ENCODE measurements at places on chromosomes 2 and 18.

DNA sequence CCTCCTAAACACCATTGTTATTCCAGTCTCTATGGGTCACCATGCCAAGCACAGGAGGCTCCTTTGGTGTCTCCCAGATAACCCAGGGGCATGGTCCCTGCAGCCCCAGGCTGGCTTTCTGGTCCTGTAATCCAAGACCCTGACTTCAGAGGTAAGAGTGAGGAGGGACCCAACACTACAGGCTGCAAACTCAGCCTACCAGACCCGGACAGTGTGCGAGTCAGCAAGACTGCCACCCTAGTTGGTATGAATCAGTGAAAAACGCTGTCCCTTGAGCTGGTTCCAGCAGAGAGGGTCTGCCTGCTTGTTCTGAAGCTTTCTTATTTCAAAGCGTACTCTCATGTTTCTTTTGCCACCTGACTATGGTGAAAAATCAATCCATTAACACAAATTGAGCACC is 47.6 kb upstream of the ZFP36L2 start:
- no peak overlapping the region for H3K4me3 ChIP-seq
- H3K27ac ChIP-seq, result no peak overlapping the region
- peaks cover 78% of the 10 kb centered on the region for H3K36me3 ChIP-seq
- no peaks in the 10 kb centered on the region for H3K4me1 ChIP-seq
- no peaks in the 10 kb centered on the region for H3K27me3 ChIP-seq
- no peak for DNase-seq

DNA sequence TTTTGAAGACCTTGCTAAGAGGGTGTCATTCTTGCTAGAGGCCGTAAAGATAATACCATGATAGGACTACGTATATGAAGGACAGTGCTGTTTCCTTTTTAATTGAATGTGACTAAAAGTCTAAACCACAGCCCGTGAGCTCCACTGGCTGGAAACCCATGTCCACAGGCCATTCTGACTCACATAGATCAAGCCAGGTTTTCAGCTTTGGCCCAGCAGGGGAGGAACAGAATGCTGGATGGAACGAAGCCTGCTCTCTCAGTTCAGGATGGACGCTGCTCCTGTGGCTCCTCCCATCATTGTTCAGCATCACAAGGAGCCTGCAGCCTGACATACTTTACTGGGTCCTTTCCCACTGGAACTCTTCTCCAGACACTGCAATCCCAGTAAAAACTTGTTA is 47.6 kb downstream of the ALPK2 start:
- peaks cover 20% of the 10 kb centered on the region for H3K4me1 ChIP-seq
- H3K4me3 ChIP-seq, result no peak overlapping the region
- H3K27ac ChIP-seq, result no peak overlapping the region
- H3K36me3 ChIP-seq, result no peaks in the 10 kb centered on the region
- DNase-seq, result no peak
- H3K27me3 ChIP-seq, result no peaks in the 10 kb centered on the region

GRCh38 chr2:41000374-41000773 is 548.5 kb upstream of the SLC8A1 start:
- no peak for DNase-seq
- H3K36me3 ChIP-seq, result no peaks in the 10 kb centered on the region
- no peaks in the 10 kb centered on the region for H3K27me3 ChIP-seq
- H3K4me1 ChIP-seq, result no peaks in the 10 kb centered on the region
- H3K27ac ChIP-seq, result no peak overlapping the region

DNA sequence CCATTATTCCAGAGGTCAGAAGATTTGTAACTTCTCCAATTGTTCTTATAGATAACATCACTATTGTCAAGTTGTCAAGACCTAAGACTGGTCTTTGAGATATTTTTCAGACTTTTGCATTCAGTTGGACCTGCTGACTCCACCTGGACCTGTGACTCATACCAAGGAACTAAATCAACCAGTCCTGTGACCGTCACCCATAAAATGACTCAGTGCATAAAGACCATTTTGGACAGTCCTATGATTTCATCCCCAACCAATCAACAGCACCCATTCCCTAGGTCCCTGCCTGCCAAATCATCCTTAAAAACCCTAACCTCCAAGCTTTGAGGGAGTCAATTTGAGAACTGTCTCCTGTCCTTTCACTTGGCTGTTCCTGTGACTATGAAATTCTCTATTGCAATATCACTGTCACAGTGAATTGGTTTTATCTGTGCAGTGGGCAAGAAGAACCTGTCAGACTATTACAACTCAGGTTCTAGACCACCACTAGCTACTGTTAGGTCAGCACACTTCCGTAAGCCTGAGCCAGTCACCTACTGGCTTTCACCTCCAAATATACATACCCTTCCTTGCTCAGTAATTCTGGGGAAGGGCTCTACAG is 17.1 kb downstream of the DPP4 start:
- H3K36me3 ChIP-seq, result no peaks in the 10 kb centered on the region
- H3K4me3 ChIP-seq, result no peak overlapping the region
- no peaks in the 10 kb centered on the region for H3K27me3 ChIP-seq
- no peak for DNase-seq
- H3K27ac ChIP-seq, result no peak overlapping the region
- H3K4me1 ChIP-seq, result peaks cover 8% of the 10 kb centered on the region
